ENCODE measurements at places on chromosomes 3 and 15. TPM values are rescaled to one million over a fixed set of nuclear protein-coding genes. Genes with fewer than 3 reads are reported as not detected.

The STAG1 gene
- total RNA-seq, result 28.3 TPM

The BRK1 gene
- 121 TPM for total RNA-seq

The MORC1 gene
- not detected for total RNA-seq

The SLC38A3 gene
- 27.0 TPM for total RNA-seq

The STRIT1 gene
- not detected for total RNA-seq

The SLC51A gene
- total RNA-seq, result 1.1 TPM

The ACVR2B gene
- total RNA-seq, result 16.3 TPM

The CPLX3 gene
- total RNA-seq, result 4.4 TPM
